ENCODE measurements at places on chromosomes 12 and 14. TPM values are rescaled to one million over a fixed set of nuclear protein-coding genes. Genes with fewer than 3 reads are reported as not detected.

AACS gene
- 31.2 TPM for total RNA-seq

FCF1 gene
- 21.8 TPM for total RNA-seq

PRPF40B gene
- total RNA-seq, result 8.2 TPM

MORN3 gene
- 0.65 TPM for total RNA-seq

OLR1 gene
- 3.1 TPM for total RNA-seq

RPS6KA5 gene
- total RNA-seq, result 0.46 TPM

RNASE2 gene
- total RNA-seq, result not detected

SLCO1C1 gene
- not detected for total RNA-seq

PZP gene
- not detected for total RNA-seq

TMEM132D gene
- not detected for total RNA-seq

Measured in smooth muscle cell of bladder (primary cell).